ENCODE measurements at places on chromosomes 3 and 15.

GRCh38 chr3:46845397-46845859 is 17.8 kb downstream of the MYL3 start:
- no peak for DNase-seq

GRCh38 chr15:73374604-73375003 is 5.8 kb upstream of the HCN4 start:
- DNase-seq, result no peak

GRCh38 chr3:52265387-52265786 is 13.1 kb downstream of the WDR82 start:
- DNase-seq, result no peak

GRCh38 chr3:170432416-170432815 is 13.7 kb downstream of the CLDN11 start:
- DNase-seq, result no peak

GRCh38 chr15:47718497-47719437 is 1.5 kb downstream of the SEMA6D start:
- no peak for DNase-seq

- DNase-seq, result no peak
These were observed 6.0 kb upstream of the FEZF2 start for GRCh38 chr3:62379321-62379798.

- peak; percentile 89 for DNase-seq
These were observed 22.5 kb downstream of the PXK start for GRCh38 chr3:58355179-58355578.

DNA sequence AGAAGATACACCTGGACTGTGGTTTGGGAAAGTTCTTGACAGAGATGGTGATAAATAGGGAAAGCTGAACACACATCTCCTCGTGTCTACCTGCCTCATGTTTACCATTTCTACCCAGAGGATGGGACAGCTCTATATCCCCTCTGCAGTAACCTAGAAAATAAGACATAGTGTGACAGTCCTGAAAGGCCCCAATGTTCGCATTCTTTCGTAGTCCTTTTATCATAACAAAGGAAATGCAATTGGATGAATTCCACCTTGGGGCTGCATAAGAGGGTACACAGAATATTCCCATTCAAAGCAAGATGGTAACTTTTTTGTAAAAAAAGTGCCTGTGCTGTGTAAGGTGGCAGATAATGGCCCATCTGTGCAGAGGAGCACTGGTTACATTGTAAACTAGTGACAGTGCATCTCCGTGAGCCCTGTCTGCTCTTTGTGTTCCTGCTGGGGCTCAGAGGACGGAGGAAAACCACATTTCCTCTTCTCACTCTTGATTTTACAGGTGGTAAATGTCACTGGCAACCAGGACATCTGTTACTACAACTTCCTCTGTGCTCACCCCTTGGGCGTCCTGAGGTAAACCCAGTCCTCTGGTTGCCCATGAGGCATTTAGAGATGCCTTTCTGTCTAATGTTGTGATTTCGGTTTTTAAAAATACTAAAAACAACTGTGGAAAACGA is 74.3 kb downstream of the SIDT1 start:
- no peak for DNase-seq

GRCh38 chr3:115208066-115208750 is 61.1 kb upstream of the ZBTB20 start:
- no peak for DNase-seq

GRCh38 chr3:193869221-193870201 is 266.4 kb upstream of the HES1 start:
- DNase-seq, result no peak

Measured in Karpas-422 (cell line).